ENCODE measurements at places on chromosomes 5 and 9.

DNA sequence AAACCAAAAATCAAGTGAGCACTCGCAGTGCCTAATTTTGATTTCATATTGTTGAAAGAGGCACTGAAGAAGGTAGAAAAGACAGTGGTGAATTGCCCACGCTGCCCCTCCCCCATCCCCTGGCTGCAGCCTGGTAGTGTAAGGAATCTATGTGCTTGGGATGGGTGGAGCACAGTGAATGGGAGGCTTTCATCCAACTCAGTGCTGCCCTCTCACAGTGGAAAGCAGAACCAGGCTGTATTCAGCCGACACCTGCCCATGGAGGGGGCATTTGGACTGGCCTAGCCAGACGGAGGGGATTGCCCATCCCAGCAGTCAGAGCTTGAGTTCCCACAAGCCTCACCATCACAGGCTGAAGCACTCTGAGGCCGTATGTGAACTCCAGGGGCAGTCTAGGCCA, 800.4 kb upstream of the DMAC1 start:
- no peak for DNase-seq

DNA sequence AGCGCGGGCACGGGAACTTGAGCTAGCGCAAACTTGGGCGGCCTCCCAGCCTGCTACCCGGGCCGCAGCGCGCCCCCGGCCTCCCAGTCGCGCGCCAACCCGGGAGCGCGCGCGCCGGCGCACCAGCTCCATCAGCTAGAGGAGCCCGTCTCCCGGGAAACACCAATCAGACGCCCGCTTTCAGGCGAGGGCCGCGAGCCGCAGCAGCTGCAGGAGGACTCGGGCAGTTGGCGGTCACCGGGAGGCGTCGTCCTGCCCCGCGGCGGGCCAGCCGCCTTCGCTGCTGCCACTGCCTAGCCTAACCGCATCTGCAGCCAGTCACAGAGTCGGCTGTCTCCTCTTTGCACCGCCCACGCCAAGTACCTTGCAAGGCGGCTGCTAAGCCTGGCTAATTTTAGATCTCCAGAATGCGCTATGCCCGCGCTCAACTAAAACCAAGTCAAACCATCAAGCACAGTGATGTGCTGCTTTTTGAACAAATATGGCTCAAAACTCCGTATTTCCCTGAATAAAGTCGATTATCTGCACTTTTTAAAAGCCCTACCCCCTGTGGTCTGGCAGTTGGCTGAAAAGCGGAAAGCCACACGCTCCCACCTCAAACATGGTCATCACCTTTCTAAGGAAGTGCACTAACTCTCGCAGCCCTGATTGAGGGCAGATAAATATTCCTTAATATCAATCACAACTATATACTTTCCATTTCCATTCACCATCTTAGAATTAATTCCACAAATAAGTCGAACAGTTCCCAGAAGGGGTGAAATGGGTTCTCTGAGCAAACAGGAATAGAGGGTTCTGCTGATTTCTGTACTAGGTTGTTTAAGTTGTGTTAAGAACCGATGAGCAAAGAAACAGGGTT, 221.8 kb downstream of the MEF2C start:
- no peak for DNase-seq

DNA sequence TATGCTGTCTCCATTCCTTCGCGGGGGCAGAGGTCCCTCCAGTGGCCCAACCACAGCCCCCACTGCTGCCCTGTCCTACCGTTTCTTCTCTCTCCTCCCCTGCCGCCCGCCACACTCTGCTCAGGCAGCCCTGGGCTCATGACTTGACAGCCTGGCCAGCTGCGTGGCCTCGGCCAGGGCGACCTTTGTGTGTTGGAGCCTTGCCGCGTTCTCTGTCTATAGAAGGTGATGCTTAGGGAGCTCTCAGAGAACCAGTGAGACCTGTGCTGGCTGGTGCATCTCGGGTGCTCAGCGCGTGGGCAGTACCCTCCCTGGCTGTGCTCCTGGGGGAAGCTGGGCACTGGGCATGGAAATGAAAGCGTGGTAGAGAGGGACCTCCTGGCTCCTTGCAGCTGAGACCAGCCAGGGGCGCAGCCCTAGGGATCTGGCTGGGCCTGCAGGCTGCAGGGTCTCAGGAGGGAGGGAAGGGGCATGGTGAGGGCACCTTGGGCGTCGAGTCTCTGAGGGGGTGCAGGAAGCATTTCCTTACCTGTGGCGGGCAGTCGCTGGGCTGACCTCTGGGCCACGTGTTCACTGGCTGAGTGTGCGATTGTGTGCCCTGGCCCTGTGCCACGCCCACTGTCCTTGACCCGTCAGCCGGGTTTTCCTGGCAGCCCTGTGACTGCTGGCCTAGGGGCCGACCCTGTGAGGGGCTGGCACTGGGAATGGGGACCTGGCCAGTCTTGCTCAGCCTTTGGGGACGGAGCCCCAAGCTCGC, 50.3 kb downstream of the RXRA start:
- no peak for DNase-seq

DNA sequence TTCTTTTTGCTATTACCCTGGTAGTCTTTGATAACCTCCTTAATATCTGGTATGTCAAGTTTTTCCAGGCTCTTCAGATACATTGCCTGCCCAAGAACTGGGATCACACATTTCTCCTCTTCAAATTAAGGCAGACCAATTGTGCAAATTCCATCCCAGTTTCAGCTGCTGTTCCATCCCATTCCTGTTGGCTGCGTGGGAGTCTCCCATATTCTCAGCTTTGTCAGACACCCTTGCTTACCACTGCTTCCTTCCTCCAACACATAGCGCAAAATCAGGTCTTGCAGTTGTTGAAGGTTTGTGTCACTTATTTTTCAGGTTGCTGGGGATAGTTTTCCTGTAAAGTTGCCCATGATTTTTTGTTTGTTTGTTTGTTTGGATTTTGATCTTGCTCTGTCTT, 15.2 kb downstream of the HCN1 start:
- no peak for DNase-seq

DNA sequence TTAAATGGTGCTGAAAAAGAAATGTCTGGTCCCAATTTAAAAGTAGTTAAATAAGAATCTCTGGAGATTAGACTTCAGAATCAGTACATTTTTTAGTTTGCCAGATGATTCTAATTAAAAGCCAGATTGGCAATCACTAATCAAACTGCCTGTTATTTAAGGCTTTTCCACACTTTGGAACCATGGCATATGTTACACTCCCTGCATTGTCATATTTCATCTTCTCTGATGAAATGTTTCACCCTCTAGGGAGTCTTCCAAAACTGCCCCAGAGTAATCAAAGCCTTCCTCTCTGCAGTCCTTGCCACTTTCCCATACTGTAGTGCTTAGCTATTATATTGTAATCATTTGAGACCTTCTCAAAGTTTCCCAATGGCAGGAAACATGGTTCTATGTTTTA, 17.5 kb upstream of the OR13C9 start:
- no peak for DNase-seq

Measured in activated CD4-positive, CD25-positive, alpha-beta regulatory T cell treated with anti-CD3 and anti-CD28 coated beads, Interleukin-2, amount 50 U/mL, for 16 hours (primary cell).